ENCODE measurements at places on chromosomes 11 and 22.

DNA sequence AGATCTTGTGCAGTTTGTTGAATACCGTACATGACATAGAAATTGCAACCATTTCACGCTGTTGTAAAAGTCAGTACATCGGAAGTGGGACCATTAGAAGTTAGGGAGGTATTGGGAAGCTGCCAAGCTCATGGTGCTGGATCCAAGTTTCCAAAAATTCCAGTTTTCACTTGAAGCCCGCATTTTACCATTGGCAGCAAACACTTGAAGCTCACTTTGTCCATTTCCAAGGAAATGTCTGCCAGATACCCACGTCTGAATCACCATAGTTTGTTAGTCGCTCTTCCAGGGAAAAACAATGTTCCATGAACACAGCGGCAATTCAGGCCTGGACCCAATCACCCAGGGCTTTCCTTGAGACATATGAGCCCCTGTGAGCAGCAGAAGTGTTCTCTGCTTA, 22.6 kb upstream of the PARVB start:
- no peak for DNase-seq

DNA sequence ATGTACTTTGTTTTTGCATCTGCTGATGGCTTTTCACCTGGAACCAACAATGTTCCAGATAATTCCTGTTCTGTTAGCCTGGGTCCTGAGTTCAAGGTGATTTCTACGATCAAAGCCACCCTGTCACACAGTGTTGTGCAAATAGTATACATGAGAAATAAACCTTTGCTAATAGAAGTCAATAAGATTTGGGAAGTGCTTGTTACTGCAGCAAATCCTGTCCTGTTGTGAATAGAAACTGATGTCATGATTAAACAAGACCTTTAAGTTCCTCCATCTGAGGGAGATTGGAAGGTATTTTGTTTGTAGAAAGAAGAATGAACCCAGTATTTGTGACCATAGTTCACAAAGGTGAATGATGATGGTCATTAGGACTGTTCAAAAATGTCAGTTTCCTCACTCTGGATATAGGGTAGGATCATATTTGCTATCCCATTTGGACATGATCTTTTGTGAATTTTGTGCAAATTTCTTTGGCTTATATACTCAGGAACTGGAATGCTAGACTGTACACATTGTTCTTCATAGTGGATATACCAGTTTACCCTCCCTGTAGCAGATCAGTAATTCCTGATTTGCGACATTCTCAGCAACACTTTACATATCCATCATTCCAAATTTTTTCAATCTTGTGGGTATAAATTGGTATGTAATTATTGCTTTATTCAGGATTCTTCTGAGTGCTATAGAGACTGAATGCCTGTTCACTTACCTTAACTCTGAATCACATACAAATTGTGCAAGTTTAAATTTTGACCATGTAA, 428.5 kb downstream of the METTL15 start:
- DNase-seq = no peak

DNA sequence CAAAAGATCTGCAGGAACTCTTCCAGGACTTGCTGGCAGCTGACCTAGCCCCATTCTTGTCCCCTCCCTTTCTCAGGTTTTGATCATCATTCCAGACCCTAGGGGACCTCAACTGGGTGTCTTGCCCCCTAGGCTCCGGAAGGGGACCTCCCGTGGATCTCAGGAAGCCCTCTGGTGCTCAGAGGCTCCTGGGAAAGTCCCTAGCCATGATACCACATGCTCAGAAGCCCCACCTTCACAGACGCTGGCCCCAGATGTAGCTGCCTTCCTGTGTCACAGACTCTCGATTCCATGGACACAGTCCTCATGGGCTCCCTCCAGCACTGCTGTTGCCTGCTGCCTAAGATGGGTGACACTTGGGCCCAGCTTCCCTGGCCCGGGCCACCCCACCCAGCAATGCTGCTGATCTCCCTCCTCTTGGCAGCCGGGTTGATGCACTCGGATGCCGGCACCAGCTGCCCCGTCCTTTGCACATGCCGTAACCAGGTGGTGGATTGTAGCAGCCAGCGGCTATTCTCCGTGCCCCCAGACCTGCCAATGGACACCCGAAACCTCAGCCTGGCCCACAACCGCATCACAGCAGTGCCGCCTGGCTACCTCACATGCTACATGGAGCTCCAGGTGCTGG, at the start of gene LRRC55:
LRRC55 (plus strand) TSS at position 276 of the 628 bp plus-strand sequence; CDS start at position 346, 70 bp downstream.
- DNase-seq = peak; percentile 41

- no peak for DNase-seq
Observed at GRCh38 chr22:44341431-44342346, 28.9 kb upstream of the SHISAL1 start.

DNA sequence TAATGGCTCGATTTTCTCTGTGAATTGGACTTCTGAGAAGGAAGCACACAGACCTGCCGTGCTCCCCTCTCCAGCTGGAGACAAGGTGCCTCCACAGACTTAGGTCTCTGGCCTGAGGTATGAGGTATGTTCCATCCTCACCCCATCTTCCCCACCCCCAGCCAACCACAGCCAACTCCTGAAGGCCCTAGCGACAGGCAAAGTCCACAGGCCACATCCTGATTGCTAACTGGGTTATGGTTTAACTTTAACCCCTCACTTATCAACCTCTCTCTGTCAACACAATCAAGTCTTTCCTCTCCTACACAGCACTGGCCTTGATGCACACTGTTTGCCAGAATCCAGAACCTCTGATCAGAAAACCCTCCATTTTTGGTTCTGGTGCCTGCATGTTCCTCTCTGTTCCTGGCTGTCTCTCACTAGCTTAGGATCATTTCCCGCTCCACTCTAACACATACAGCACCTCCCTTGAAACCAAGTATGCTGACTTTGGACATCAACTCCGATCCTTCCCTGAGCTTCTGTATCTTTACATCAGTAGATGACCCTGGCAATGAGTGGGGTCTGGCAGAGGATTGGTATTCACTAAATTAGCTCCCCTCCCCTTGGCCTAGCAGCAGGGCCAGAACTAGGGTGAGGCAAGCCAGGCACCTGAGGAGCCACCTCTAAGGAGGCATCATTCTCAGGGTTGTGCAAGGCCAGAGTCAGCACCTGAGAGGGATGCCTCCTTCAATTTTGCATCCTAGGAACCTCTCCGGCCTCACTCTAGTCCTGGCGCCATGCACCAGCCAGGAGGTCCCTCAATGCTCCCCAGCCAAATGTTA, 22.0 kb downstream of the JAML start:
- no peak for DNase-seq

DNA sequence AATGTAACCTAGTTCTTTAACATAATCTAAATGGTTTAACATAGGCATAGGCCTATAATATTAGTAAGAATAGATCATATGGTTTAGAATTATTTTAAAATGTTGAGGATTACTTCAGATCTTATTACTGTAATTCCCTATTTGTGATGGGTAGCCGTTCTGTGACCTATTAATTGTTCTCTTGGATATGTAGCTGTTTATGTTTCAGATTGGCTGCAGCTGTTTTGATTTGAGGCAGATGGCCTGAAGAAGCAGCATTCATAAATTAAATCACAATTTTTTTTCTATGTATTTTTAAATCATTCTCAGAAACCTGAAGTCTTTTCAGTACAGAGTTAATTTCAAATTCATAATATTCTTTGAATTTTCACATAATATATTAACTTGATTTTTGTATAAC, 104.5 kb downstream of the PDE3B start:
- no peak for DNase-seq

DNA sequence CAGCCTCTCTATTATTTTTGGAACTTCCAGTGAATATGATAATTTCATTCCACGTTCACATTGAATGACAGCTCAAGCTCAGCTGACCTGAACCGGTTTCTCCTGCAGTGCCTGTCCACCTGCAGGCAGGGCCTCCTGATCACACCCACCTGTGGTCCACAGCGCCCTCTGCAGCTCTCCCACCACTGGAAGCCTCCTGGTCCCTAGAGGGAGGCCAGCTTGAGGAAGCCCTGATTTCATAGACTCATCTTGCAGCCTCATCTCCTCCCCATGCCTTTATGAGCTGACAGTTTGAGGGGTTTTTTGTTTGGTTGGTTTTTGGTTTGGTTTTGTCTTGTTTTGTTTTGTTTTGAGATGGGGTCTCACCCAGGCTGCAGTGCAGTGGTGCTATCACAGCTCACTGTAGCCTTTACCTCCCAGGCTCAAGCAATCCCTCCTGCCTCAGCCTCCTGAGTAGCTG, 29.9 kb upstream of the MALAT1 start:
- DNase-seq = peak; percentile 60

- peak; percentile 70 for DNase-seq
Observed at GRCh38 chr11:832529-833113, at the start of gene CD151. CD151 (plus strand) TSS chr11:832952; CDS start chr11:836070, 3,118 bp downstream.

GRCh38 chr11:2949920-2950319, 20.7 kb upstream of the PHLDA2 start:
- no peak for DNase-seq

DNA sequence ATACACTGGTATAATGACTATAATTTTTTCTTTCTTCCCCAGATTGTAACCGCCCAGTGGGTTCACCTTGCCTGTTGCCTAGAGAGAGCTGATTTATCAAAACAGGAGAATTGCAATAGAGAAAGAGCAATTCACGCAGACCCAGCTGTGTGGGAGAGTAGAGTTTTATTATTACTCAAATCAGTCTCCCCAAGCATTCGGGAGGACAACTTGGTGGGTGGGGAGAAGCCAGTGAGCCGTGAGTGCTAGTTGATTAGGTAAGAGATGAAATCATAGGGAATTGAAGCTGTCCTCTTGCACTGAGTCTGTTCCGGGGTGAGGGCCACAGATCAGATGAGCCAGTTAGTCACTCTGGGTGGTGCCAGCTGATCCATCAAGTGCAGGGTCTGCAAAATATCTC, 73.2 kb downstream of the SLC35F2 start:
- no peak for DNase-seq

- no peak for DNase-seq
Observed at GRCh38 chr22:44191036-44191454, 10.3 kb downstream of the PARVG start.

- DNase-seq = no peak
Observed at GRCh38 chr11:15742626-15743519, 613.5 kb downstream of the SOX6 start.

- no peak for DNase-seq
Observed at GRCh38 chr11:120066738-120067437, 71.0 kb downstream of the TRIM29 start.

Measured in A673 (cell line).